ENCODE measurements at places on chromosomes 7 and 10. TPM values are rescaled to one million over a fixed set of nuclear protein-coding genes. Genes with fewer than 3 reads are reported as not detected.

Gene TYW1B
- 3.7 TPM for total RNA-seq

Gene WASL
- total RNA-seq, result 9.5 TPM

Gene RNF133
- total RNA-seq, result 0.37 TPM

Gene CHST3
- total RNA-seq, result 46.1 TPM

Gene PNLIP
- total RNA-seq, result not detected
